Right atrium auricular region (tissue), 2 donors: ENCODE measurements at places on chromosomes 11 and 22. TPM values are rescaled to one million over a fixed set of nuclear protein-coding genes. Genes with fewer than 3 reads are reported as not detected.
A peak's percentile ranks its signal among the peaks of the same experiment; 100 is the strongest.

- H3K4me1 ChIP-seq: no peaks in the 10 kb centered on the region
- peaks cover 12% of the 10 kb centered on the region for H3K27me3 ChIP-seq
- no peak for DNase-seq
- H3K4me3 ChIP-seq: no peak overlapping the region
- no peak overlapping the region for H3K27ac ChIP-seq
- H3K36me3 ChIP-seq: no peaks in the 10 kb centered on the region
These were observed 1.3 kb upstream of the PVALB start for GRCh38 chr22:36818010-36818642.

DNA sequence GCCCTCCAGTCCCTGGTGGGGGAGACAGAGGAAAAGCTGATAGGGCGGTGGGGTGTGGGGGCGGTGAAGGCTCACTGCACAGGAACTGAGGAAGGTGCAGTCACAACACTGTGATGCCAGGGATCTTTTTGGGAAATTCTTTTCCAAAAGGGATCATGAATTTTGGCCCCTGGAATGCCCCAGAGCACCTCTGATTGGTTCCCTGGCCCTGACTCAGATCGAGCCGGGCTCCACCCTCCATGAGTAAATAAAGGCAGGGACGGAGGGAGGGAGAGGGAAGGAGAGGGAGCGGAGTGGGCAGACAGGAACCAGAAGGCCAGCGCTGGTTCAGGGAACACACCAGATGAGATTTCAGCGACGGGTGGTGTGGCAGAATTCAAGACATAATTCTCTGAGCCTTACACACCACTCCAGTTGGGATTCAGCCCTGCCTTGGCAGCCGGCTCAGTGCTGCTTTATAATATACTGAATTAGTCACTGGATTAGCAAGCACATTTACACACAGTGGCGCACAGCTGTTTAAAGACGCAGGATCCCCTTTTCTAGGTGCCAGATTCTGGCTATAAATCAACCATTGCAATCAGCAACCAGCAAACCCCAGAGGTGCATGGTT lies 80.3 kb downstream of the ETS1 start:
- H3K27ac ChIP-seq: peak overlapping the region; percentile 81
- no peaks in the 10 kb centered on the region for H3K27me3 ChIP-seq
- H3K4me3 ChIP-seq: peak overlapping the region; percentile 25
- peak; percentile 96 for DNase-seq

- H3K4me3 ChIP-seq: no peak overlapping the region
- H3K4me1 ChIP-seq: peaks cover 10% of the 10 kb centered on the region
- no peaks in the 10 kb centered on the region for H3K36me3 ChIP-seq
- no peak overlapping the region for H3K27ac ChIP-seq
These were observed 151.3 kb upstream of the ZBED5 start for GRCh38 chr11:11009179-11009578.

DNA sequence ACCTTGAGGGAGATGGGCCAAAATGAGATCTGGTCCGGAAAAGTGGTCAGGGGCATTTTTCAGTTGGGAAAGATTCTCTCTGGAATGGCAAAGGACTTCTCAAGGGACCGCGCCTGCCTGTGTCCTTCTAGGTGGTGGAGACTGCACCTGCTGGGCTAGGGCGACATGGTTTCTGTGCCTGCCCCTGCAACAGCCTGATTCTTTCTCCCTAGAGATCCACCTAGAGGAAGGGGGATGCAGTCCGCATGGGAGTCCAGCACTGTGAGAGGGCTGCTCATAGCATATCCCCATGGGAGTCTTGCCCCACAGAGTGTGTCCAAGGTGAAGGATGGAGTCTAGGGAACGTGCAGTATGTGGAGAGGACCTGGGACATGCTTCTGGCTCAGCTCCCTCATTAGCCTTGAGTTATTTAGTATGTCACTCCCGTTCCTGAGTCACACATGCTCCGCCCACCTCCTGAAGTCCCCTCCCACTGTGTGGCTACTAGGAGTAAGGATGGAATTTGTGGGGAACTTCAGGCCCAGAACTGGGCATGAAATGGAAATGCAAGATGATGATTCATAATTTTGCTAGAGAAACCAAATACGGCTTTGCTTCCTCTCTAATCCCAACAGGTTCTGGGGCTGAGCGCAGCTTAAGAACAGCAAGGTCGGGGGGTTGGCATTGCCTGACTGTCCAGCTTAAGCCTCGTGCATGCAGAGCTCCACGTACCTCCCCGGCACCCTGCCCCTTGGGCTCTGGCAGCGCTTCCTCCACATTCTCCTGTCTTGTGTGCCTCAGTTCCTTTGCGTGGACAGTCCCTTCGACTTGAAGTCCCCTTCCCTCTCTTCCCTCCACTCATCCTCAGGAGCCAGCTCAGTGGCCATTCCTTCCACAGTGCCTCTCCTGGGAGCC lies 35.0 kb downstream of the GRIK4 start:
- peak overlapping the region; percentile 84 for H3K27ac ChIP-seq
- H3K27me3 ChIP-seq: no peaks in the 10 kb centered on the region
- H3K4me1 ChIP-seq: peaks cover 33% of the 10 kb centered on the region
- H3K4me3 ChIP-seq: no peak overlapping the region
- DNase-seq: peak; percentile 77

GRCh38 chr11:31960126-31960525 lies 130.7 kb upstream of the RCN1 start:
- no peaks in the 10 kb centered on the region for H3K4me1 ChIP-seq
- no peak overlapping the region for H3K27ac ChIP-seq
- no peaks in the 10 kb centered on the region for H3K27me3 ChIP-seq
- DNase-seq: no peak
- H3K36me3 ChIP-seq: no peaks in the 10 kb centered on the region
- no peak overlapping the region for H3K4me3 ChIP-seq

GRCh38 chr11:28400331-28401100 lies 292.3 kb downstream of the METTL15 start:
- H3K4me1 ChIP-seq: no peaks in the 10 kb centered on the region
- no peaks in the 10 kb centered on the region for H3K36me3 ChIP-seq
- no peak for DNase-seq
- no peak overlapping the region for H3K4me3 ChIP-seq
- H3K27ac ChIP-seq: no peak overlapping the region
- no peaks in the 10 kb centered on the region for H3K27me3 ChIP-seq

DNA sequence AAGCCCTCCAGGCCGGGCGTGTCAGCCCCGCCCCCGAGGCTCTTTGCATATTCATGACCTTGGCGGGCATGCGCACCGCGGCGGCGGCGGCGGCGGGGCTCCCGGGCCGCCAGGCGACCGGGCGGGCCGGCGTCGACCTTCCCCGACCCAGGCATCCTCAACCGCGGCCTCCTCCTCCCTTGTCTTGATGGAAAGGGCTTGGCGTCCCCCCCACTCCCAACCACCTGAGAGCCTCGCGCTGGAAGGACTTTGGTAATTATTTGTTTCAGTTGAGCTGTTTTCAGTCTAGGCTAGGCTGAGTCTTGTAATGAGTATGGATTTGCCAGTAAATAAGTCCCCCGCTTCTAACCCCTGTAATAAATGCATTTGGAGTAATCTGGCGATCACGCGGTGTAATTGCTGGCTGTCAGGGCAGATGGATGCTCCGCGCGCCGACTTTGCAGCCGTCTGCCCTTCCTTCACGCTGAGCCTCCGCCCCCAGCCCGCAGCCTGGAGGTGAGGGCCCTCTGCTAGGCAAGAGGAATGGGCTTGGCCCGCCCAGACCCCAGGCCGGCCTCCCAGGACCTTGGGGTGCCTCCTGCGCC lies 25.2 kb downstream of the FLRT1 start:
- no peaks in the 10 kb centered on the region for H3K36me3 ChIP-seq
- no peak overlapping the region for H3K27ac ChIP-seq
- no peaks in the 10 kb centered on the region for H3K27me3 ChIP-seq
- H3K4me3 ChIP-seq: peak overlapping the region; percentile 46
- DNase-seq: no peak

DNA sequence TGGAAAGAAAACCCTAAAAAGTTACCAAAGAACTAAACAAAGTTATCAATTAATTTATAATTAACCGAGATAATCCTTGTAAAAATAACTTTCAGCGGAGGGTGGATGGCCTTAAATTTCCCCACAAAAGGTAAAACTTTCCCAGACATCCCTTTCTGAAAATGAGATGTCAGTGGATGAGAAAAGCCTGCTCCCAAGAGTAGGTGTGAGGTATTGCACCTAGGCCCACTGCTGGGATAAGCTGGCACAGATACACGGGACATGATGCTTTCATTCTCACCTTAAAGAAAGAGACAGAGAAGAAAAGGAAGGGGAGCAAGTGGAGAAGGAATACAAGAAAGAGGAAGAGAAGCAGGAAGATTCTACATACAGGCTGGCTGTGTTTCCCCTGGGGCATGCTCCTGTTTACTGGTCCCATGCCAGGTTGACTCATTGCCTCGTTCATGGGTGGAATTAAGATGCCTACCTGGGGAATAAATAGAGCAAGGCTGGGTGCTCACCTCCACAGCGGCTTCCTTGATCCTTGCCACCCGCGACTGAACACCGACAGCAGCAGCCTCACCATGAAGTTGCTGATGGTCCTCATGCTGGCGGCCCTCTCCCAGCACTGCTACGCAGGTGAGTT lies at the start of gene SCGB2A2:
Gene SCGB2A2, plus strand, starts transcription at position 505 of the 625 bp plus-strand sequence. Its CDS starts 59 bp downstream, at position 564.
- H3K27me3 ChIP-seq: no peaks in the 10 kb centered on the region
- no peaks in the 10 kb centered on the region for H3K36me3 ChIP-seq
- DNase-seq: no peak

DNA sequence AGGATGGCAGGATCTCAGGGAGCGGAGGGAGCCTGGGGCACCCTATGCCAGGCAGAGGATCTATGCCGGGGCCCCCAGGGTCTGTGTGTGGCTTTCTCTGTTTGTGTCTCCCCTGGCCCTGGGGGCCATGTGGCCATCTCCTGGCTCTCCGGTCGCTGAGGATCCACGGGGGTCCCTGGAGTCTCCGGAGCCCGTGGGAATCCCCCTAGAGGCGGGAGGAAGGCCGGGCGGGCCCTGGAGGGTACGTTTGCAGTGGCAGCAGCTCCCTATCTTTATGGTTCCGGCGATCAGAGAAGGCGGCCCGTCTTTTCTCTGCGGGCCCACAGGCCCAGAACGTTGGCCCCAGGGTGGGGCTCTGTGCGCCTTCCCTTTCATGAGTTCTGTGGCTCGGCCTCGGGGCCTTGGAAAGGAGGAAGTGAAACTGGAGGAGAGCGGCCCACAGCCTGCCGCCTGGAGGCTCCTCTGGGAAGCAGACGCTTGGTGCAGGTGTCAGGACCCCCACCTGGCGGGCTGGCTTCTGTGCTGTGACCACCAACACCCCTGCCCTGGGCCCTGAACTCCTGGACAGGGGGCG lies 82.1 kb downstream of the KCNQ1 start:
- no peak for DNase-seq
- H3K4me1 ChIP-seq: peaks cover 35% of the 10 kb centered on the region
- no peak overlapping the region for H3K4me3 ChIP-seq
- no peak overlapping the region for H3K27ac ChIP-seq
- H3K36me3 ChIP-seq: no peaks in the 10 kb centered on the region
- no peaks in the 10 kb centered on the region for H3K27me3 ChIP-seq

- H3K4me3 ChIP-seq: no peak overlapping the region
- DNase-seq: no peak
- H3K36me3 ChIP-seq: no peaks in the 10 kb centered on the region
These were observed 21.1 kb downstream of the C11orf87 start for GRCh38 chr11:109443052-109443451.

GRCh38 chr11:10476342-10476741 lies 21.3 kb downstream of the AMPD3 start:
- H3K4me1 ChIP-seq: peaks cover 6% of the 10 kb centered on the region
- no peak for DNase-seq
- H3K27me3 ChIP-seq: no peaks in the 10 kb centered on the region
- no peak overlapping the region for H3K27ac ChIP-seq
- H3K4me3 ChIP-seq: no peak overlapping the region

DNA sequence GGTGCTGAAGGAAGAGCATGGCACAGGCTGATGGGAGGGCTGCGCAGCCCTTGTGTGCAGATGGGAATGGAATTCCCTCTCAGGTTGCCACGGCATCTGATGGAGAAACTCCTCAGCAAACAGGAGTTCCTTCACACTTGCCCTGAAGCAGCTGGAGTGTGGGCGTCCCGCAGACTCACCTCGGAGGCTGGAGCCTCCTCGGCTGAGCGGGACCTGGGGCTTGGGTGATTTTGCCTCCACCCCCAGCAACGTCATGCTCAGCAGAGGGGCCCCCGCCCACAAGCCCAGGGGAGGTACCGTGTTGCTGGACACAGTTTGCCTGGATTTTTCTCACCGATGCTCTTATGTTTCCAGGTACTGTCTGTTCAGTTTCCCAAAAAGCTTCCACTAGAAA lies 63.4 kb downstream of the MYO7A start:
- H3K36me3 ChIP-seq: no peaks in the 10 kb centered on the region
- no peak for DNase-seq
- no peaks in the 10 kb centered on the region for H3K27me3 ChIP-seq

GRCh38 chr11:125627236-125627910 lies 2.4 kb downstream of the CHEK1 start:
- H3K36me3 ChIP-seq: no peaks in the 10 kb centered on the region
- H3K27ac ChIP-seq: no peak overlapping the region
- no peaks in the 10 kb centered on the region for H3K27me3 ChIP-seq
- no peak for DNase-seq

- DNase-seq: no peak
- H3K4me3 ChIP-seq: no peak overlapping the region
- peaks cover under 1% of the 10 kb centered on the region for H3K27me3 ChIP-seq
- no peaks in the 10 kb centered on the region for H3K4me1 ChIP-seq
- no peaks in the 10 kb centered on the region for H3K36me3 ChIP-seq
These were observed 9.4 kb downstream of the SIGIRR start for GRCh38 chr11:405323-405953.

DNA sequence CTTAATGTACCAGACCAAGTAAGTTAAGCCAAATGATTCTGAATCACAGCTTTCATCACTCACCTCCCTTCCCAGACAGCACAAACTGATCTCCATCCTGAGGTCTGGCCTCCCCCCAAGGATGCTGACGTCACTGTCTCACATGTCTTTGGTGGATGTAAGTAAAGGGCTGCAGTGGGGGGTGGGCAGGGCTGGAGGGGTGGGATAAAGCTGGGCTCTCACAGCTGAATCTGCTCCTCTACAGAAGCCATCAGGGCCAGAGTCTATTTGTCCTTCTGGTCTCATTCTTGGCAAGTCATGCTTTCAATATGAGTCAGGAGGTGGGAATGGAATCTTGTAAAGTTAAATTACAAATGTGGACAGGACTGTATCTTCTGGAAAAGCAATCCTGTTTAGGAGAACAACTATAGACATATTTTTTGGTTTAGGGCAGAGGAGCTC lies 32.7 kb downstream of the P4HA3 start:
- H3K27me3 ChIP-seq: no peaks in the 10 kb centered on the region
- H3K4me3 ChIP-seq: no peak overlapping the region
- peak overlapping the region; percentile 21 for H3K27ac ChIP-seq
- H3K36me3 ChIP-seq: no peaks in the 10 kb centered on the region

Gene BAD
- total RNA-seq: 120 TPM

Gene CALCB
- not detected for total RNA-seq

Gene IFITM5
- total RNA-seq: not detected

Gene CHRM4
- total RNA-seq: 0.28 TPM

Gene SAA4
- total RNA-seq: not detected

Gene LRRC4C
- 2.7 TPM for total RNA-seq
